Stimulated activated CD4-positive, alpha-beta T cell treated with anti-CD3 and anti-CD28 coated beads, Interleukin-1b, Interleukin-23, amount 100 ng/mL, for 4 hours (primary cell): ENCODE measurements at places on chromosomes 2 and 18.

DNA sequence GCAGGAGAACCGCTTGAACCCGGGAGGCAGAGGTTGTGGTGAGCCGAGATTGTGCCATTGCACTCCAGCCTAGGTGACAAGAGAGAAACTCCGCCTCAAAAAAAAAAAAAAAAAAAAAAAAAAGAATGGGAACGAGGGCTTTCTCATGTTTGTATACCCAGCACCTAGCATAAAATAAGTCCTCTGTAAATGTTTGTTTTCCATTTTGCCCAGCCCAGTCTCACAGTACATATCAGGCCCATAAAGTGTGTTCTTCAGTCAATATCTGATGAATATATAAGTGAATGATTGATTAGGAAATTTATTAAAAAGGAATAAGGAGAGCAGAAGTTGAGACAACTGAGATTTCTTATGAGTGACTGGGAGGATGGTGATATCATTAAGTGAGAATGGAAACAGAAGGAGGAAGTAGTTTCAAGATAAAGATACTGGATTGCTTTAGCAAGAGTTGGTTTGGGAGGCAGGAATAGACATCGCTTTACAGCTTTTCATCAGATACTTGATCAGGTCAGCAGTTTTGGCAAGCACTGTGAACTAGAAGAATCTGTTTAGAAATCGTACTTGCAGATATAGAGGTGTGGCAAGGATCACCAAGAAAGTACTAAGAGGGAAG, 327.5 kb downstream of the KIAA1328 start:
- no peak for DNase-seq

DNA sequence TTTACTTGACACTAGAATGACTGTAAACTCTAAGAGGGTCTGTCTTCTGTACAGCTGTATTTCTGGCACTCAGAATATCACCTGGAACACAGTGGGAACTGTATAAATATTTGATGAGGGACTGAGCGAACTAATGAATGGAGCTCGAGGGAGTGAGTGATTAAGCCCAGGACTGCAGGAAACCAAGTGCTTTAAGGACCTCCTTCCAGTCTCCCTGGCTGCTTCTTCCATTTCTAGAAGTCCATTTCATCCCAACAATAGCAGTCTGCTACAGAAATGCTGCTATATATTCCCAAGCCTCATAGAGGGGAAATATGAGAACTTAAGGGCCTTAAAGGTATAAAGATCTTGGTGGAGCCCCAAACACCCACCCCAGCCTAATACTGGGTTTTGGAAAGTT, 2.8 kb upstream of the IL1RL2 start:
- no peak for DNase-seq

- no peak for DNase-seq
Measured at GRCh38 chr2:18123211-18123570, 244.7 kb downstream of the KCNS3 start.

- no peak for DNase-seq
Measured at GRCh38 chr2:36405183-36405582, 49.6 kb downstream of the CRIM1 start.

DNA sequence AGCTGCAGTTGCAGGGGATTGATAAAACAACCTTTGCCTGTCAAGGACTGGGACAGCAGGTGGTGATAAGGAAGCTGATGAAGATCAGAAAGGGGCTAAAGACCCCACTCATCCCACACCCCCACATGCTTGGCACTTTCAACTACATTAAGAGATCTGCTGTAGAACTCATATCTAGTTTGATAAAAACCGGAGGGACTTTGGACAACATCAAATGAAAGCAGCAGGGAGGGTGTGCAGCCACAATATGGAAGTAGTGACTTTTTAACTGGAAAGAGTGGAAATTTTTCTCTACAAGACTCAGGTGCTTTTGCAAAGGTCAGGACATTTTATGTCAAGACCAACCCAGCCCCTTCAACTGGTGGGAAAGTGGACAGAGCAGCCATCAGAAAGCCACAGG, 56.8 kb downstream of the TBC1D8 start:
- DNase-seq, result no peak

GRCh38 chr2:231613663-231614558, 21.2 kb downstream of the TEX44 start:
- DNase-seq, result peak; percentile 79

DNA sequence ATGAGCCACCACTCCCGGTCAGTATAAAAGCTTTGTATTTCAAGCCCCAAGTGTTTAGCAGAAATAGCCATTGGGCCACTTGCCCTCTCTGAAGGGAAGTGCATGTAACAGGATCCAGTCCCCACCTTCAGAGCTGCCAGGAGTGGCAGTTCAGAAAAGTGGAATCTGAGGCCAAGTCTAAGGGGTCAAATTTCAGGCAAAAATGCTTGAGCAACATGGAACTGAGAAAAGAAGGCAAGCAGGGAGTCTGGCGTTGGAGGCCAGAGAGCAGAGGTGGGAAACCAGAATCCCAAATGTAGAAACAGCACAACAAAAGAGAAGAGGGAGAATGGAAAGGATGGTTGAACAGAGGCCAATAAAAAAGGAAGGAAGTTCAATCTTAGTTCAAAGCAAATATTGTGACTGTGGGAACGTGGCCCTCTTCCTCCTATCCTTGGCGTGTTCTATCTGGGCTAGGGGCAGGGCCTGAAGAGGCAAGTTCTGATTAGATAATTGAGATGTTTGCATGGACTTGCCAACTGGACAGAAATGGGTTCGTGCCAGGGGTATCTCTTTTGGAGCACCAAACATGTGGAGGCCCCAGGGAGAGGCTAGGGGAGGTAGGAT, 102.2 kb downstream of the AP1S3 start:
- DNase-seq, result no peak

GRCh38 chr2:19717446-19717845, 184.3 kb downstream of the TTC32 start:
- no peak for DNase-seq

DNA sequence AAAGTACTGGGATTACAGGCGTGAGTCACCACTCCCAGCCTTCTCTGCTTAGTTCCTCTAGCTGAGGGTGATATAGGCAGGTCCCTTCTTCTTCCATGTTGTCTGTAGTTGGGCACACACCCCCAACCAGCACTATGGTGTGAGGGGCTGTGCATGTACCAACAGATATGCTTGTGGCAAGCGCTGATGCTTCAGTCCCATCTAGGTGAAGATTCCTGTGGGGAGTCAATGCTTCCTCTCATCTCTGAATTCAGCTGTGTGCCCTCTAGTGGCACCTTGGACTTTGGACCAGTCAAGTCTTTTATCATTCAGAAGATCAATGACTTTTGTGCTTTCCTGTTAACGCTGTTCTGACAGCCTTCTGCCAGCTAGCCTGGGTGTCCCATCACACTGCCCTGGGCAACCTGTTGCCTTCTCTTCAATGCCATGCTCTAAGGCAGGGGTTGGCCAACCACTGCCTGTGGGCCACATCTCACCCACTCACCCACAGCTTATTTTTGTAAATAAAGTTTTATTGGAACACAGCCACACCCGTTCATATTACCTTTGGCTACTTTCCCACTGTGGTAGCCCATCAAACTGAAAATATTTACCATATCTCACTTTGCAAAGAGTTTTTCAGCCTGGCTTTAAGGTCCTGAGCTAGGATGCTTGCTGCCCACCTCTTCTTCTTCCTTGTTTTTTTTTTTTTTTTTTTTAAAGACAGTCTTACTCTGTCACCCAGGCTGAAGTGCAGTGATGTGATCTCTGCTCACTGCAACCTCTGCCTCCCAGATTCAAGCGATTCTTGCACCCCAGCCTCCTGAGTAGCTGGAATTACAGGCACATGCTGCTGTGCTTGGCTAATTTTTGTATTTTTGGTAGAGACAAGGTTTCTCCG, 51.0 kb downstream of the NPAS2 start:
- no peak for DNase-seq

DNA sequence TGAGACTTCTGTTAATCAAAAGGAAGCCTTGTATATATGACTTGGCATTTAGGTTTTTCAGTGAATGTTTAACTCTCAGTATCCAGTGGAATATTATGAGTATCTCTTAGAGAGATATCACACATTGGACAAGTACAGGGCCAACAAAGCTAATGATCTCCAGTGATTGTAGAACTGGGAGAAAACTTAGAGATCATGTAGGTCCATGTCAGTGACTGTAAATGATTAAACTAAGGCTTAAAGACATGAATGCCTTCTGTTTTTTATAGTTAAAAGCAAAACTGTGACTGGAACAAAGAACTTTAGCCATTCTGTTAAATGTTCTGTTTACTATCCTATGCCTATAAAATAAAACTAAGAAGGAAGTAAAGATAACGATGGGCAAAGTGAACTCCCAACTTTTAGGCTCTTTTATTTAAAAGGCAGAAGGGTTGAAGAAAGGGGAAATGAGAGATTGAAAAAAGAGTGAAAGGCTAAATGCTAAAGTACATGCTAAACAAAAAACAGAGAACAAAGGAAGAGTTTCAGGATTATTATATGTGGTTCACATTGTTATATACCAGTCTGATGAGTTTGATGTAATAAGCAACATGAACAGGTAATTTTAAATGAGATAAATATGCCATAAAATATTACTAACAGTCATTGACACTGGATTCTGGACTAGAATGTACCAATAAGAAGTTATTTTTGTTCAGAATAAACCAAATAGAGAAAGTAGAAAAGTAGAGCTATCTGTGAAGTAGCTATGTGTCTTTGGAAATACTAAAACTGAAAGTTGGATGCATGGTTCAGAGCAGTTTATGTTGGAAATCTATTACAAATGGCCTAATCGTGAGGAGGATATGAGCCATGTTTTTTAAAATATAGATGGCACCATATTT, 37.1 kb upstream of the TNFRSF11A start:
- DNase-seq, result no peak

- no peak for DNase-seq
Measured at GRCh38 chr18:34691614-34692013, 18.5 kb upstream of the DTNA start.

GRCh38 chr18:76434452-76434851, 60.6 kb downstream of the ZNF516 start:
- DNase-seq, result no peak
